ENCODE measurements at places on chromosomes 3 and 15.

- no peak for DNase-seq
Observed at GRCh38 chr15:74428970-74429780, 4.6 kb downstream of the SEMA7A start.

DNA sequence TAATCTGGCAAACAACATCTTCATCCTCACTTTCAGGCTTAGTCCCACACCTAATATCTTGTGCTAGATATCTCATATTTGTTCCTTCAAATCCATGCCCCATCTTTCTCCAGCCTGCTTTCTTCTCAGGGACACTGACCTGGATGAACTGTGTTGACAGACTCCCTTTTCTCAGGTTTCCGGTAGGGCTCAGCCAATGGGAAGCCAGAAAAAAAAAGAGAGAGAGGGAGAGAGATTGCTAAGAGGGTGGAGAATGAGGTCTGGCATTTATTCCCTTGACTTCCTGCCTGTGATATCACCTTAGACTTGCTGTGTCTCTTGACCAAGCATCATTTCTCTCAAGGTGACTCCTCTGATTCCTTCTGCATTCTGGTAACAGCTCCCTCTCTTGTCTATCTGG, 145.6 kb upstream of the ABI3BP start:
- no peak for DNase-seq

DNA sequence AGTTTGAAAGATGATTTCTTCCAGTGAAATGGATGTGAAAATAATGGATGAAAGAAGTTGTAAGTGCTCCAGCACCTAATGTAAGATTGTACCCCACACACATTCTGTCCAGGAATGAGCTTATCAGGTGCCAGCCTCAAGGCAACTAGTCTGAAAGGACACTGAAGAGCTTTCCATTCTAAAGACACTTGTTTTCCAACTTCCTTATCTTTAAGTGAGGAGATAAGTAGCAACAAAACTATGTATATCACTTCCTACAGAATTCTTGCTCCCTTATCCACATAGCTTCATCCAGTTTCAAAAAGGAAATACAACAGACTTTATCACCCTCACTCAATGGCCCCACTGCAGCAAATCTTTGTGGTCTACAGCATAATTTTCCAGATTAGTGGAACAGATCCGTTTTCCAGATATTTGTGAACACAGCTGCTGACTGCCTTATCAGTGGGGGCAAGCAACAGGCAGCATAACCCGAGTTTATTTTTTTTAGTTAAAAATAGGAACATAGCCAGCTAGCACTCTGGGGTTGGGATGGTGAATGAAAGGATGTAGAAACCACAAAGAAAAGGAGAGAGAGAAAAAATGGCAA, 60.6 kb downstream of the CD200R1L start:
- no peak for DNase-seq

DNA sequence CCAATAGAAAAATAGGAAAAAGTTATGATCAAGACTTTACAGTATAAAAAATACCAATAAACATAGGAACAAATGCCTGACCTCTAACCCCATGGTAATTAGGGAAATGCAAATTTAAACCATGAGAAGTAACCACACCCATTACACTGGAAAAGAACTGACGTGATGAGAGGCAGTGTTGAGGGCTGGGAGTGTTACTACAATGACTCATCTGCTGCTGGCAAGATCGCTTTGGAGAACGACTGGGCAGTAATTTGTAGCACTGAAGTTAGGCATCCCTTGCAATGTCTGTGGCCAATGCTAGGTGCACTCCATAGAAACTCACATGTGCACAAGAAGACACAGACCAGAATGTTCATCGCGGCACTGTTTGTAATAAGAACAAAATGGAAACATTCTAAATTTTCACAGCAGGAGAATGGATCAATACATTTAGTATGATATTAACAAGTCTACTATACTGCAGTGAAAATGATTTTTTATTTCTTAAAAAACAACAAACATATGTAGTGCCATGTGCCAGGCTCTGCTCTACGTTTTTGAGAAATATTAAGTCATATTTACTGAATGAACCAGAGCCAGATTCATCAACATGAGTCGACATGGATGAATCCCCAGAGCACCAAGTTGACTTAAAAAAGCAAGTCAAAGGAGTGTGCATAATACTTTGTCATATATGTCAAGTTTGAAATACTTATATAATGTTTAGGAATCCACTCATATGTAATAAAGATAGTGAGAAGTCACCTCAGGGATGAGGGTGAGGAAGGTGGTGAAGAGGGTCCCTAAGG, 37.6 kb upstream of the EPHB3 start:
- peak; percentile 13 for DNase-seq

DNA sequence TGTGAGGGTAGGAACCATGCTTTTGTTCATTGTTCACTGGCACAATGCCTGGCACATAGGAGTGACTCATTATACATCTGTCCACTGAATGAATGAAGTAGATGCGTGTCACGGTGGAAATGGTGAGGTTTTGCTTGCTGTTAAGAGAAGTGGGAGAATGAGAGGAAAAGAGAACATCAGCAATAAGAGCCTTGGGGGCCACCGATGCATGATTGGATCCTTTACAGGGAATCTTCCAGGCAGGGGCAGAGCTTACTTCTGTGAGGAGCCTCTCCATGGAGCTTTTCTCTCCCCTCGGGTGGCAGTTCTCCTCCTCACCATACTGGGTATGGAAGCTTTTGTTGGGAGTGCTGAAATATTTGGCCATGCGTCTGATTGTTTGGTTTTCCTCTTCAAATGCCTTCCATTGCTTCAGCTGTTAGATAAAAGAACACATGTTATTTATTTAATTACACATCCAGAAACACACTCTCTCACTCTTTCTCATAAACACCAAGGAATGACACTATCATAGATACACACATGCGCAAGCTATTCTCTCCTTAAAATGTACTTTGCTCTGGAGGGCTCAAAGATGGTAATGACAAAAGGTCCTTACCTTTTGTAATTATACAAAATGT, 78.9 kb upstream of the GSK3B start:
- DNase-seq, result no peak

DNA sequence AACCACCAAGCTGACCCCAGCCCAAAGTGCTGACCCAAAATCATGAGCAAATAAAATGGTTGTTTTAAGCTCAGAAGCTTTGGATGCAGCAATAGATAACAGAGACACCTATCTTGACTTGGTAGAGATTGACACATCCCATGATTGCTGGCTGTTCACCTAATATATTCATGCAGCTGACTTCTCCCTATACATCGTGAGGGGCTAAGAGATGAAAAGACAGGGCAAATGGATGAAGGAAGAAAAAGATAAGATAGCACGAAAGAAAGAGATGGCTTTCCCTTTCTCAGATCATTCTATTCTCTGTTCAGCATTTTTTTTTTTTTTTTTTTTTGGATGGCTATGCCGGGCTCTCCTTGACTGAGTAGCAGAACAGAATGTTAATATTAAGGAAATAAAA, 141.5 kb upstream of the ADAMTS9 start:
- DNase-seq, result no peak

GRCh38 chr15:89155656-89156055, 65.7 kb downstream of the RLBP1 start:
- no peak for DNase-seq

DNA sequence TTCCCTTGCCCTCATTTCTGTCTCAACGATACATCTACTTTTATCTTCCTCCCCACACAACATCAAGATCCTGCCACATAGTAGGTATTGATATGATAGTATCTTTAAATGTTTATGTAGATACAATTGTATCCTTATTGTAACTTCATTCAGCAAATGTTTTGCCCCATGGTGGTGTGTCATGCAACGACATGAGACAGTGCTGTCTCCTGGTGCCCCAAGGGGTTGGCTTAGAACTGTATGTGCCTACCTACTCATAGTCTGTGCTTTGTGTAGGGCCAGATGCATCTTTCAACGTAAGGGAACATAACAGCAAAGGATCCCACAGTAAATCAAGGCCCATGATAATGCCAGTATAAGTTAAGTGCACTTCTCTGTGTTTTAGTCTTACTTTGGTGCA, 2.8 kb upstream of the CD47 start:
- no peak for DNase-seq

DNA sequence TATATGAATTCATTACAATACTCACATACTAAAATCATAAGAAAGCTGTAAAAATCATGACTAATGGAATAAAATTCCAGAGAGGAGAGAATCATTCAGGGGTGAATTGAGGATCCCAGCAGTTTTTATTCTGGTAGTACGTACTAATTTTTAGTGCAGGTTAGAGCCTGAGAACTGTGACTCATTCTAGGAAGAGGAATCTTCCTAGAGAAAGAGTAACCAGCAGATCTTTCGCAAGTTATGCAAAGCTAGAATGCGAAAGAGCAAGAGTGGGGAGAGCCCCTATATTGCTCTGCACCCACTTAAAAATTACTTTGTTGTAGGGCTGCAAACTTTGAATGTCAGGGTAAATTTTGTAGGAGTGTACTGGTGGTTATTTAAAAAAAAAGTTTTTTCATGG, 303.6 kb upstream of the ARPP21 start:
- no peak for DNase-seq

DNA sequence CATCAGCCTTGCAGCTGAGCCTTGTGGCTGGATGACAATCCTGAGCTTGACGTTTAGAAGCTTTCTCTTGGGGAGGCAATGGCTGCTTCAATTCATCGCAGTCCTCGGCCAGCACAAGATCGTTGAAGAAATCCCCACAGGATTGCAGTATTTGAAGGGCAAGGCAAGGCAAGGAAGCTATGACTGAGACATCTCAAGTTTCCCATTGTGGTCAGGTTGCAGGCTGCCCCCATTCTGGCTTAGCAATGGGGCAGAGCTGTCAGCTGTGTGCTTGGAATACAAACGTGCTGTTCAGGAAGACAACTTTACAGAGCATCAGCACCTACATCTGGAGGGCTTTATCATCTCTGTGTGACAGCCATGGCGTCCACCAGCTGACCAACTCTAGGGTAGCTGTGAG, 275.9 kb upstream of the TBL1XR1 start:
- no peak for DNase-seq

DNA sequence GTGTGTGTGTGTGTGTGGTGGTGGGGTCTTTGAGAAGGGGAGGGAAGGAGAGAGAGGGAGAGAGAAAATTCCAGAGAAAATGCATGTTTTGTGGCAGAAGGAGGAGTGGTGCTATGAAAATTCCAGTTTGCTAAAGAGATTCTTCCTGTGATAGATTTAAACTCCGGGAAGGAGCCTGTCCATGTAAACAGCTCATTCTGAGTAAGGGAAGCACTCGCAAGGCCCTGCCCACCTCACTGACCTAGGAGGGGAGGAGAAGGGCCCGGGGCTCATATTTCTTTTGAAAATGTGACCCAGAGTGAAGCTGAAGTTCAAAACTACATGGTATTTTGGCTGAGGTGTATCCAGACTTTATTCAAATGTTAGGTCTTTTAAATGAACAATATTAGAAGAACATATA, 41.3 kb downstream of the ADAMTSL3 start:
- DNase-seq, result no peak

GRCh38 chr3:32432711-32433530, 41.3 kb downstream of the CMTM7 start:
- DNase-seq, result no peak

DNA sequence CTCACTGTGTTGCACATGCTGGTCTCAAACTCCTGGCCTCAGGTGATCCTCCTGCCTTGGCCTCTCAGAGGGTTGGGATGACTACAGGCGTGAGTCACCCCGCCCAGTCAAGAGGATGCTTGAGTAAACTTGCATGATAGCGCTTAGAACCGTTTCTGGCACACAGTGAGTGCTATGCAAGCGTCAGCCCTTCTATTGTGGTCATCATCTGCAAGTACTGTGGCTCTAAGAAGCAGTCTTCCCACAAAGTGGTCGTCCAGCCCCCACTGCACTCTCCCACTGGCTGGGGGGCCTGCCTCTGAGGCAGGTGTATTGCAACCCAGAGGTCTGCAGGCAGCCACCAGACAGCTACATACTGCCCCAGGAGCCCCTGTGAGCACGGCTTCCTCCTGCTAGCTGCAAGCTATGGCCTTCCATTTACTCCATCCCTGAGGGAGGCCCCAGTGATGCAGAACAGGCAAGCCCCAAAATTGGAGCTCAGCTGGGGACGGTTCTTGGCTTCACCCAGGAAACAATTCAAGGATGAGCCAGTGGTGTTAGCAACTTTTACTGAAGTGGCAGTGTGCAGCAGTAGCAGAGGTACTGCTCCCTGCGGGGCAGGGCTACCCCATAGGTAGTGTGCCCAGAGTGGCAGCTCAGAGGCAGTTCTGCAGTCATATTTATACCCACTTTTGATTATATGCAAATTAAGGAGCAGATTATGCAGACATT, 95.4 kb downstream of the LSM3 start:
- DNase-seq, result no peak

DNA sequence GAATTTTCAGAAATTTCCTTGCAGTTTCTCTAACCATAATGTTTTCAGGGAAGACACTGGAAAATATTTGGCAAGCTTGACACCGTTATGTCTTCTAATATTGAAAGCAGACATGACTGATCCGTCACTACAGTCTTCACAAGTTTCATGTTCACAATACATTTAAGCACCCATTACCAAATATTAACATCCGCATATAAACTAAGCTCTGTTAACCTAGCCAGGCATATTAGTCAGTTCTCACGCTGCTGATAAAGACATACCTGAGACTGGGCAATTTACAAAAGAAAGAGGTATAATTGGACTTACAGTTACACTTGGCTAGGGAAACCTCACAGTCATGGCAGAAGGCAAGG, 162.7 kb upstream of the LYSMD4 start:
- no peak for DNase-seq

DNA sequence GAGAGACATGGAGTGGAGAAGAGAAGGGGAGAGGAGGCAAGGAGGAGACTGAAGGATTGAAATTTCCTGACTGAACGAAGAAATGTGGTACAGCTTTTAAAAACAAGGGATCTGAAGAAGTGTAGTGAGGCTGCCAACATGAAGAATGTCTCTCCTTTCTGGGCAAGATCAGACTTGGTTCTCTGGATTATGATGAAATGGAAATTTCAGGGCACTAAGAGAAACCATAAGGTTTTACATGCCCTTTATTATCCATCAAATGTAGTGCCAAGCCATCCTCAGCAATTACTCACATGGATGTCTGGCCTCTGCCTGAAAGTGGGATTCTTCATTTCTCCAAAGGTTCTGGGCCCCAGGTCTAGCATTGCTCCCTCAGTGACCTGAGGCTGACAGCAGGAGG, 77.6 kb upstream of the CCDC80 start:
- DNase-seq, result no peak

GRCh38 chr3:15284121-15284889, 48.1 kb downstream of the SH3BP5 start:
- DNase-seq, result no peak

GRCh38 chr15:69031013-69032001, 16.8 kb downstream of the NOX5 start:
- DNase-seq, result peak; percentile 21

- no peak for DNase-seq
Observed at GRCh38 chr3:94234177-94234788, 171.4 kb downstream of the NSUN3 start.

GRCh38 chr15:38868326-38869114, 303.9 kb upstream of the RASGRP1 start:
- no peak for DNase-seq

- DNase-seq, result no peak
Observed at GRCh38 chr3:185341616-185342458, 21.1 kb upstream of the MAP3K13 start.

- no peak for DNase-seq
Observed at GRCh38 chr3:69052472-69052898, 352 bp upstream of the TMF1 start.
